Spleen (tissue), 13 donors: ENCODE measurements at places on chromosomes 4 and X.

DNA sequence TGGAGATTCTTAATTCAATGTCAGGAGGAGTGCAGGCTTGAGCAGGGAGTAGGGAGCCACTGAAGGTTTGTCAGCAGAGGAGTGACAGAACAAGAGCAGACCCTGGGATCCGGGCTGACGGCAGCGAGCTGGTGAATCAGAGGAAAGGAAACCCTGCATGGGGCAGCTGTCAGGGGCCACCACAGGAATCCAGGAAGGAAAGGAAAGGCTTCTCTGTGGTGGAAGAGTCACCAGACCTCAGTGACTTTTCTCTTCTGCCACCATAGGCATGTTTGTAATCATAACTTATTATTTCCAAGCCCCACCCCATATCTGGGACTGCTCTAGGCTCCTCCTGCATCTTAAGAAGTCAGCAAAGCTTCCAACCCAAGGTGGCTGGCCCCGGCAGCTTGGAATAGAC, 150.9 kb downstream of the BCOR start:
- no peak overlapping the region for H3K27ac ChIP-seq
- H3K4me1 ChIP-seq: peaks cover 8% of the 10 kb centered on the region
- H3K36me3 ChIP-seq: no peaks in the 10 kb centered on the region
- H3K4me3 ChIP-seq: no peak overlapping the region

GRCh38 chr4:139791681-139792080, 126.1 kb downstream of the MGST2 start:
- no peaks in the 10 kb centered on the region for H3K27me3 ChIP-seq
- no peaks in the 10 kb centered on the region for H3K4me1 ChIP-seq
- H3K27ac ChIP-seq: no peak overlapping the region

GRCh38 chr4:7199129-7199725, 6.9 kb downstream of the SORCS2 start:
- H3K27me3 ChIP-seq: peaks cover 46% of the 10 kb centered on the region
- no peak overlapping the region for H3K4me3 ChIP-seq
- no peaks in the 10 kb centered on the region for H3K36me3 ChIP-seq
- DNase-seq: no peak
- no peak overlapping the region for H3K27ac ChIP-seq

DNA sequence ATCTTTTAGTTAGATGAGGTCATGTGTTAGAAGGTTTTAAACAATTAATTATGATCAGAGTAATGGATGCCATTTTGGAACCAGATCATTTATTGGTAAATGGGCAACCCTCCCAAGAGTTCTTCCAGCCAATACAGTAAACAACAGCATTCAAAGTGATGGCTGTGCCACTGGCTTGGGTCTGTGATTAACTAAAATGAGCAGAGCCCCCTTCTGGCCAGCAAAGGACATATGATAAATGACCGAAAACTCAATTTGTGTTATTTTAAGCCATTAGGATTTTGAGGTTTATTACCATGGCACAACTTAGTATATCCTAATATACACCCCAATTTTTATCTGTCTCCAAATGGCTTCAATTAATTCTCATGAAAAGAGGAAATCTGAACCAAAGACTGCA, 90.8 kb upstream of the NPFFR2 start:
- DNase-seq: no peak
- H3K4me1 ChIP-seq: no peaks in the 10 kb centered on the region
- no peak overlapping the region for H3K27ac ChIP-seq
- no peaks in the 10 kb centered on the region for H3K36me3 ChIP-seq
- H3K4me3 ChIP-seq: no peak overlapping the region
